ENCODE measurements at places on chromosomes 2 and 18.
A peak's percentile ranks its signal among the peaks of the same experiment; 100 is the strongest.

- H3K27ac ChIP-seq: no peak overlapping the region
- H3K4me3 ChIP-seq: no peak overlapping the region
- DNase-seq: no peak
- no peaks in the 10 kb centered on the region for H3K4me1 ChIP-seq
These were observed 395.3 kb downstream of the NYAP2 start for GRCh38 chr2:225794652-225795400.

DNA sequence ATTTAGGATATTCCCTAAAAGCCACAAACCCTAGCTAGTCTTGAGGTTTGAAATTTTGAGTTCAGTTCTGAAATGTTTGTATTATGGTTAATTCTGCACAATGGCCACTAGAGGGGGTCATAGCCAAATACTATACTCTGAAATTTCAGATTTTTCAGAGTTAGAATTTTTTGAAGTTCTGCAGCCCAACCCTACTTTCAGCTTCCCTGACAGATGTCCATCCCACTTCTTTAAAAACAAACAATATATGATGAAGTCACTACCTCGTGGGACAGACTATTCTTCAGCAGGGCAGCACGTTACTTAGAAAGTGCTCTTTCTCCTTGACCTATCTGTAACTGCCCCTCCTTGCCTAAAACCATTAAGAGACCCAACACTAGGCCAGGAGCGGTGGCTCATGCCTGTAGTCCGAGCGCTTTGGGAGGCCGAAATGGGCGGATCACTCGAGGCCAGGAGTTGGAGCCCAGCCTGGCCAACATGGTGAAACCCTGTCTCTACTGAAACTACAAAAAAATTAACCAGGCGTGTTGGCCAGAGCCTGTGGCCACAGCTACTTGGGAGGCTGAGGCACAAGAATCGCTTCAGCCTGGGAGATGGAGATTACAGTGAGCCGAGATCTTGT lies 48.2 kb upstream of the PAPOLG start:
- H3K27me3 ChIP-seq: no peaks in the 10 kb centered on the region
- H3K36me3 ChIP-seq: no peaks in the 10 kb centered on the region
- H3K4me3 ChIP-seq: no peak overlapping the region

DNA sequence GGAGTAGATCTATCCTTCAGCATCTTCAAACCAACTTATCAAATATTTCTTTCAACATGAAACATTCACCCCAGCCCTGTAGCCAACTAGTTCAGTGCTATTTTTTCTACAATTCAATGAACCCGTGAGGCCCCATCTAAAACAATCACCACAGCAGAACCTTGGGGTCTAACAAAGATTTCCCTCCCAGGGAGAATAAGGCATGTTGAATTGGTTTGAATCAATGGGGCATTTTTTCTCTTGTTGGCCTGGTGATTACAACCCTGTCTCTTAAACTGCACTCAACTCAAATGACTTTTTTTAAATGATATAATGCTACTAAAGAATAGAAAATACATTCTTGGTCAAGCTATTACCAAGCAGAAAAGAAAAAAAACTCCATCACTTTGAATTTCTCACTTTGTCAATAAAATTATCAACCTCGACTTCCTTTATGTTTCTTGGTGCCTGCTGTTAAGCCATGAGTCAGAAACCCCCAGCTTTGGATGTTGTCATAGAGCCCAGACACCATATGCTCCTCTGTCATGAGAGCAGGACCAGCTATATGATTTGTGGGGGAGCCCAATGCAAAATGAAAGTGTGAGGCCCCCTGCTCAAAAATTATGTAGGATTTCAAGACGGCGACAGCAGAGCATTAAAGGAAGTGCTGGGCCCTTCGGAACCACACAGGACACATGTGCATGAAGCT lies 282.4 kb downstream of the MEIS1 start:
- H3K4me1 ChIP-seq: no peaks in the 10 kb centered on the region
- no peak overlapping the region for H3K4me3 ChIP-seq
- H3K27me3 ChIP-seq: no peaks in the 10 kb centered on the region
- no peaks in the 10 kb centered on the region for H3K36me3 ChIP-seq
- H3K27ac ChIP-seq: no peak overlapping the region

GRCh38 chr2:54952978-54953456 lies 97.2 kb downstream of the RTN4 start:
- no peaks in the 10 kb centered on the region for H3K27me3 ChIP-seq
- no peak for DNase-seq
- no peaks in the 10 kb centered on the region for H3K4me1 ChIP-seq
- H3K4me3 ChIP-seq: no peak overlapping the region

DNA sequence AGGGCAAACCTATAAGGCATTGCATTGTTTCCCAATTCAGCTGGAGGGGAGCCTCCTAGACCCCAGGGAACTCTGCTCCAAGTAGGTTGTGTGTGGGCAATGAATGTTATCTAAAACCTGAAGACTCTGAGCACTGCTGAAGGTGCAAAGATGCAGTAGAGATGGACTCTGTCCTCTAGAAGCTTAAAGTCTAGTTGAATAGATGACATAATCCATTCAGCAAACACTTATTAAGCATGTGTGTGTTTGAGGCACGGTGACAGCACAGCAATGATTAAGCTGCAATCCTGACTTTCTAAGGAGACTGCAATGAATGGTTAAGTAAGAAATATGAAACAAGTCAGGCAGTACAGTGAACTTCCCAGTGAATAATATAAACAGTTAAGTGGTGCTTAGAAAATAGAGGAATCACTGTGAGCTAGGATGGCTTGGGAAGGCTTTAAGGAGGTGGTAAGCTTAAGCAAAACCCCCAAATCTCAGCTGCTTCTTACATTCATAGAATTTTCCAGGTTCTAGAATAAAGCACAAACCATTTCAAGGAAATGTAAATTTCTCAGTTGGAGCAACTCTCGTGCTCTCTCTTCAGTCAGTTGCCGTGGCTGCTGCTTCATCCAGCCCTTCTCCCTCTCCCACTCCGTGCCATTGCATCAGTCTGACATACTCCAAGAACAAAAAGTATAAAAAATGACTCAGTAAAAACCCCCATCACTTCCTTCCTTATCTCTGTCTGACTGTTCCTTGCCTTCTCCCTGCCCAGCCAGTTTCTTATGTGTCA lies 19.1 kb downstream of the MXD1 start:
- no peak for DNase-seq
- H3K27ac ChIP-seq: peak overlapping the region; percentile 60
- peak overlapping the region; percentile 2 for H3K4me3 ChIP-seq
- no peaks in the 10 kb centered on the region for H3K36me3 ChIP-seq
- no peaks in the 10 kb centered on the region for H3K27me3 ChIP-seq

DNA sequence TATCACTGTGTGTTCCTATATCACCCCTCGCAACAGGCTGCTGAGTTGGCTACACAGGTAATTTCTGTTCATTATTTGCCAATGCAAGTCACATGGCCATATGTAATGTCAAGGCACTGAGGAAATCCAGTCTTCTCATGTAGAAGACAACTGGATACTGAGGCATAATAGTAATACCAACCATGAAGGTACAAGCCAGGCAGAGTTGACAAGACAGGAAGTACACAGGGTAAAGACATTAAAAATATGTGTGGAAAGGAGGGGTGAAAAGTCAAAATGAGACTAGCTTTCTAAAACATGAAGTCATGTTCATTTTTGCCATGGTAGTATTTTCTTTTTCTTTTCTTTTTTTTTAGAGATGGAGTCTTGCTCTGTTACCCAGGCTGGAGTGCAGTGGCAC lies 17.5 kb upstream of the RNF138 start:
- DNase-seq: no peak
- H3K36me3 ChIP-seq: no peaks in the 10 kb centered on the region
- no peak overlapping the region for H3K4me3 ChIP-seq
- H3K27ac ChIP-seq: no peak overlapping the region

GRCh38 chr2:8983571-8983970 lies 19.9 kb downstream of the MBOAT2 start:
- peaks cover 28% of the 10 kb centered on the region for H3K4me1 ChIP-seq
- H3K4me3 ChIP-seq: no peak overlapping the region
- no peaks in the 10 kb centered on the region for H3K36me3 ChIP-seq
- peak overlapping the region; percentile 34 for H3K27ac ChIP-seq

DNA sequence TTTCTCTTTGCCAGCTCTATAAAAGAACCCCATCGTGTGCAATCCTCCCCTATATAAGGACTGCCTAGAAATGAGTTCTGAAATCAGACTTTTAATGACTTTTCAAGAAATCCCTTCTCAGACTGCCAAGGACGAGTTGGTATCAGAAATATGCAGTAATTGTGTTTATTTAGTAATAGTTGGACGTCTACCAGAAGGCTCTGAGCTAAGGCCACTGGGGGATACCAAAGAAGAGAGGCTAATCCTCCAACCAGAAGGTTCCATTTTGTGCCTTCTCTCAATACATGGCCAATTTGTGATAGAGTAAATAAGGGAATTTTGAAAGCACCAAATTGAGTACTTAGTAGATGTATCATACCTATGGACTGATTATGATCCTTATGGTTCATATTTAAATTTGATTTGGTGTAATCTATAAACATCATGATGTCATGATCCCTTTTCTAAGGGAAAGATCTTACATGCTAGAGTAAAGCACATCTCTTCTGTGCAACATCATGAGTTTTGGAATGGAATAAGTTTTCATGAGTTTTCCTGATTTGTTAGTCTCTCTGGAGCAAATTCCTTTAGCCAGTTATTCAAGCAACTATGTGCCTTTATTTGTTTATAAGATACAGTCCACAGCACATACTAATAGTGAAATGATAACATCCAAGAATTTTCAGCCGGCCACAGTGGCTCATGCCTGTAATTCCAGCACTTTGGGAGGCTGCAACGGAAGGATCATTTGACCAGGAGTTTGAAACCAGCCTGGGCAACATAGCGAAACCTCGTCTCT lies 82.2 kb upstream of the LTBP1 start:
- no peaks in the 10 kb centered on the region for H3K27me3 ChIP-seq
- DNase-seq: no peak
- H3K4me3 ChIP-seq: no peak overlapping the region
- H3K27ac ChIP-seq: no peak overlapping the region
- H3K36me3 ChIP-seq: no peaks in the 10 kb centered on the region
- H3K4me1 ChIP-seq: no peaks in the 10 kb centered on the region

DNA sequence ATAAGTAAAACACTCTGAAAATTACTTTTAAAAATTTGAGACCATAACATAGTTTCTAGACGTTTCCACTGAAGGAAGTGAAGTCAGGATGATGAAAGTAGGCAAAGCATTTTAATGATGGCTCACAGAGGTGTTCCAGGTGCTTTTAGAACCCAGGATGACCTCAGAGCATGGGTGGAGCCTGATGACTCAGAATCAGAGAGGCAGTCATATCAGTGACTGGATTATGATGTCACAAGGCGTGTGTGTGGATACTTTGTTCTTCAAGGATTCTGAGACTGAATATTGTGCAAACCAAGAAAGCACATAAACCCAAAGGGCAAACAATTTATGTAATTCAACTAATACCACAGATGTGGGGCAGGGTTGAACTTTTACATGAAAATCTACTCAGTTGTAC lies 208.0 kb upstream of the FBXO11 start:
- no peaks in the 10 kb centered on the region for H3K36me3 ChIP-seq
- H3K27ac ChIP-seq: no peak overlapping the region
- H3K4me3 ChIP-seq: no peak overlapping the region
- H3K27me3 ChIP-seq: no peaks in the 10 kb centered on the region

DNA sequence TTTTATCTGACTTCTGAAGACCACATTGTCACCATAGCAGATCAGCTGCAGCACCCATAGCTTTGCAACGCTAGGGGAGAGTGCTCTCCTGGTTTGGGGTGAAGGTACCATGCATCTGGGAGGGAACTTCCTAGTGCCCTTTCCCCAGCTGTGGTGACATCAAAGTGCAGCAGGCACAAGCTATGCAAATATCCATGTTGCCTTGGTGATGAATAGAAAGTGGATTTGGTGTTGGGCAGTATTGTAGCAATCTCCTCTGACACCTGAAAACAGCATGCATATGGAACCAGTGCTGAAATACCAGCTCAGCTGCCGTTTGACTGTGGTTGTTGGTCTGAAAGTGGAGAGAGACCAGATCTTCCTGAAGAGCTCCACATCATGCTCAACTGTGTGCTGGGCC lies 37.1 kb downstream of the BCL2L11 start:
- no peak for DNase-seq
- H3K4me3 ChIP-seq: no peak overlapping the region
- no peak overlapping the region for H3K27ac ChIP-seq
- H3K27me3 ChIP-seq: no peaks in the 10 kb centered on the region

- no peak for DNase-seq
- H3K4me3 ChIP-seq: no peak overlapping the region
- no peaks in the 10 kb centered on the region for H3K27me3 ChIP-seq
- H3K27ac ChIP-seq: no peak overlapping the region
- no peaks in the 10 kb centered on the region for H3K4me1 ChIP-seq
These were observed 1686.7 kb upstream of the LRRTM1 start for GRCh38 chr2:81991282-81991681.

- H3K27ac ChIP-seq: no peak overlapping the region
- no peak for DNase-seq
- no peaks in the 10 kb centered on the region for H3K36me3 ChIP-seq
- no peak overlapping the region for H3K4me3 ChIP-seq
- peaks cover 6% of the 10 kb centered on the region for H3K27me3 ChIP-seq
These were observed 31.4 kb downstream of the CAPN13 start for GRCh38 chr2:30775833-30776232.

DNA sequence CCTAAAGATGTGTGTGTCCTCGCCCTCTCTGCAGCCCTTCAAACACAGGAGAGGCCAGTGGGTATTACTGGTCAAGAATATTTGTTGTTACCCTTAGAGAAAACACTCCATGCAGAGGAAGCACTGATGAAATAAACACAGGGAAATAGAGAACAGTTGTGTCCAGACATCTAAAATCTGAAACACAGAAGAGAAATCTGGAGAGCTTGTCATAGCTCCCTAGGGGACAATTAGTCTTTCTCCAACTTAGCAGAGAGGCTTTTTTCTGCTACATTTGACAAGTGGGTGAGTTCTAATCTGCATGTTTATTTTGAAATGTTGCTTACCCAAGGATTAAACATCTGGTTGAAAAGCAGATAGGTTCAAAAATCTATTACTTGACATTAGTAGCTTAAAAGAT lies 190.1 kb downstream of the CTNNA2 start:
- H3K27me3 ChIP-seq: no peaks in the 10 kb centered on the region
- no peak for DNase-seq
- no peaks in the 10 kb centered on the region for H3K4me1 ChIP-seq
- H3K4me3 ChIP-seq: no peak overlapping the region
- no peaks in the 10 kb centered on the region for H3K36me3 ChIP-seq

DNA sequence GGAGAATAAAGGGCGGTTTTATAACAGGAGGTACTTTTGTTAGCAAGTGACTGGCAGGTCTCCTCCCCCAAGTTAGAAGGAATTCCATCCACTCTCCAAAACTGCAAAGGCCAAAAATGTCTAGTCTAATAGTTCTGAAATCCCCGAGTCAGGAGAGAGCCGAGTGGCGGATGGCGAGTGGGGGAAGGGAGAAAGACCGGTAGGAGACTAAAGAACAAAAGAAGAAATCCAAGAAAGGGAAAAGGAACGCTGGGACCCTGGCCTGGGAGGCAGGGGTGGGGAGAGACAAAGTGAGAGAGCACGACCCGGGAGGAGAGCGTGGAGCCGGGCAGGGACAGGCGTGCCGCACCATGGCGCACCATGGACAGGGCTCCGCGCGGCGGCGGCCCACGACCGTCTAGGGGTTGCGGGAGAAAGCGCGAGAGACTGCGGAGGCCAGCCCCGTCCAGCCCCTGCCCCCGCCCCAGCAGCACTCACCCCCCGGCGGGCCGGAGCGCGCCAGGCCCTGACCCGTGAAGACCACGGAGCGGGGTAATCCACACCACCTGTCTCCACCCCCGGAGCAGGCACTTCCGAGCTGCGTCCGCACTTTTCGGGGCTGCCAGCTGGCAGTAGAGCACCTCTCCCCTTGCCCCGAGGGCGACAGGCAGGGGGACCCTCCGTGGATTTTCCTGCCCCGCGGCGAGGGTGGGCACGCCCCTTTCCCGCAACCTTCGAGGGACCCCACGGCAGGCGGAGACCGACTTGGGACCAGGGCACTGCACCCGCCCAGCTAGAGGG lies 1.6 kb downstream of the CDH2 start:
- H3K36me3 ChIP-seq: no peaks in the 10 kb centered on the region
- no peak overlapping the region for H3K4me3 ChIP-seq
- no peak overlapping the region for H3K27ac ChIP-seq

All from left lung (tissue), 14 donors.